ENCODE measurements at places on chromosomes 3 and 15. TPM values are rescaled to one million over a fixed set of nuclear protein-coding genes. Genes with fewer than 3 reads are reported as not detected.

DNA sequence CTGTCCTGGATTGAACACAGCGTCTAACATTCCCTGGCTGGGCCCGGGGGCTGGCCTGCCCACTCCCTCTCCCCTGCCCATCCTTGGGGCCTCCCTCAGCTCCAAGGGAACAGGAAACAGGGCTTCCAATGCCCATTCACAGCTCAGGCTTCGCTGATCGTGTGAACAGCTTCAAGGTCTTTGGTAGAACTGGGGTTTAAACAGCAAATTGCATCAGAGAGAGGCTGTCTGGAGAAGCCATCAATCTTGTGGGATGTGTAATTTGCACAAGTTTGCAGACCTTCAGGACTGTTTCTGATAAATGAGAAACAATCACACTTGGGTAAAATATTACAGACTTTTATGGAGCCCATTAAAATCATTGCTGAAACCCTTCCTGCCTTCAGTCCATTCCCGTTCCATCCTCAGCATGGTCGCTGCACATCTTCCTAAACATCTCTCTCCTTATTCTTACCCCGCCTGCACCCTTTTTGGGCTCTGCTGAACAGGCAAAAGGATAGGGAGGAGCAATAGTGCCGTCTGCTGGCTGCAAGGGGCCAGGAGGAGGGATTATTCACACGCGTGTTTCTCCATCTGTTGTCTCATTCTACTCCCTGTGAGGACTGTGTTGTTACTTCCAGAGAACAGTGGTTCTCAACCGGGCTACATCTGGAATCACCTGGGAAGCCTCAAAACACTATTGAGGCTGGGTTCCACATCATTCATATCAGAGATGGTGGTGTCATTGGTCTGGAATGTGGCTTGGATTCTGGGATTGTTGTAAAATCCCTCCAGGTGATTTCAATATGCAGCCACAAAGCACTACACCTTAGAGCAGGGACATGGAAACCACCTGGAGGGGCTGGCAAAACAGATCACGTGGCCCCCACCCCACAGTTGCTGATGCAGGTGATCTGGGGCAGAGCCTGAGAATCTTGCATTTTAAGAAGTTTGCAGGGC, 116.3 kb downstream of the CLSTN2 start:
- no peaks in the 10 kb centered on the region for H3K4me1 ChIP-seq
- no peaks in the 10 kb centered on the region for H3K27me3 ChIP-seq
- H3K36me3 ChIP-seq = no peaks in the 10 kb centered on the region
- no peak for DNase-seq

- H3K27ac ChIP-seq = no peak overlapping the region
- no peaks in the 10 kb centered on the region for H3K36me3 ChIP-seq
- H3K27me3 ChIP-seq = no peaks in the 10 kb centered on the region
- no peak overlapping the region for H3K4me3 ChIP-seq
- peaks cover 21% of the 10 kb centered on the region for H3K4me1 ChIP-seq
Observed at GRCh38 chr3:37904601-37905000, 42.9 kb downstream of the CTDSPL start.

DNA sequence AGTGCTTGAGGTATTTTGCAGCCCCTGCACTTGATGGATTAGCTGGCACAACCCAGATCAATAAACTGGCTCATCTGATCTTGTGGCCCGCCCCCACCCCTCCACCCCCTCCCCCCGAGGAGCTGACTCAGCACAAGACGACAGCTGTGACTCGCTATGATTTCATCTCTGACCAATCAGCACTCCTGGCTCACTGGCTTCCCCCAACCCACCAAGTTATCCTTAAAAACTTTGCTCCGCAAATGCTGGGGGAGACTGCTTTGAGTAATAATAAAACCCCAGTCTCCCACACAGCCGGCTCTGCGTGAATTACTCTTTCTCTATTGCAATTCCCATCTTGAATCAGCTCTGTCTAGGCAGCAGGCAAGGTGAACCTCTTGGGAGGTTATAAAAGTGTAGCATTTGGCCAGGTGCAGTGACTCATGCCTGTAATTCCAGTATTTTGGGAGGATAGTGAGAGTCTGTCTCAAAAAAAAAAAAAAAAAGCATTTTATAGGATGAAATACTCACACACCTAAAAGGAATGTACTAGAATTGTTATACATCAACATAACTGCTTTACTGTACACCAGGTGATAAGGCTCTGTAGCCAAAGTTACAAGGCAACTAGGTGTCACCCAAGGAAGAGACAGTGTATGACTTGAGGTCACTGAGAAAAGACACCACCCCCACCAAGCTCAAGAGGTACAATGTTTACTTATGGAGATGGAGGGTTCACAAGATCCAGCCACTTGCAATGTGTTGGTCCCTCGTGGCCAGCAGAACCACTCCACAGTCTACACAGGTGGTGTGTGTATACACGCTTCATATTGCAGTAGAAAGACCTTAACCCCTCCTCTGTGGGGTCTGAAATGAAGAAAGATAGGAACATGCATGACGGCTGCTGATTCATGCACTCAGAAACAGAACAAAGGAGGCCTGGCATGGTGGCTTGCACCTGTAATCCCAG, 8.6 kb downstream of the ZNF445 start:
- no peak overlapping the region for H3K27ac ChIP-seq
- H3K27me3 ChIP-seq = no peaks in the 10 kb centered on the region
- no peak overlapping the region for H3K4me3 ChIP-seq
- peaks cover 53% of the 10 kb centered on the region for H3K36me3 ChIP-seq

DNA sequence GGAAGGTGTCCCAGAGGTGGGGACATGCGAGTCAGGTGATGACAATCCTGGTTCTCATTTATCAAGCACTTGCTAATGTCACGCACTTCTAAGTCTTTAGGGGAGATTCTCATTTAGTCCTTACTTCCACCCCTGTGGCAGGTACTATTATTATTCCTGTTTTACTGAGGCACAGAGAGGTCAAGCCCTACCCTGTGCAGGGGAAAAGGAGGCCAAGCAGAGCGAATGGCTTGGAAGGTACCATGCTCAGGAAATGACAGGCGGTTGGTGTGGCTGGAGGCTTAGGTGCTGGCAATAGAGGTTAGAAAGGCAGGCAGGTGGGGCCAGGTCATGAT, 268.9 kb downstream of the UACA start:
- no peaks in the 10 kb centered on the region for H3K27me3 ChIP-seq
- no peak overlapping the region for H3K4me3 ChIP-seq
- peaks cover 23% of the 10 kb centered on the region for H3K4me1 ChIP-seq
- H3K36me3 ChIP-seq = no peaks in the 10 kb centered on the region
- DNase-seq = peak; percentile 30
- no peak overlapping the region for H3K27ac ChIP-seq

GALNT15 gene
- 49.5 TPM for total RNA-seq

Measured in spleen (tissue), 13 donors.